ENCODE measurements at places on chromosomes 5 and 9.
A peak's percentile ranks its signal among the peaks of the same experiment; 100 is the strongest.

DNA sequence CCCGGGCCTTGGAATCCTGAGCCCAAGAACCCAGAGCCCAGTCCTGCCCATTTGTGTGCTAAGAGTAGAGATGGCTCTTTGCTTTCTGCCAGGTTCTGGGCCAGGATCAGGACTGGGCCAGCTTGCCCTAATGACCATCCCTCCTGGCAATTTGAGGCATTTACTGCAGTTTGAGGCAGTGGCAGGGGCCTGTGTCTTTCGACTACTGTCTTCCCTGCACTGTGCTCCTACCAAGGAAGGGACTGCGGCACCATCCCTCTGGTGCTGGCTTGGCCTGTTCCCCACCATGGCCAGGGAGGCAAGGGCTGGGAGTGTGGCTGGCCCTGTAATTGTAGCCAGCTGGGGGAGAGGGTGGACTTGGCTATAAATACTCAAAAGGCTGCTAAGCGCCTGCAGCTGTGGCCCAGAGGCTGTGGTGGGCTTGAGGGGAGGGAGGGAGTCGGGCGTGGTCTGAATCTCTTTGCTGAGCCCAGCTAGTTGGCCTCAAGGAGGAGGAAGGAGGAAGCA lies 4.6 kb downstream of the ENHO start:
- DNase-seq: no peak

DNA sequence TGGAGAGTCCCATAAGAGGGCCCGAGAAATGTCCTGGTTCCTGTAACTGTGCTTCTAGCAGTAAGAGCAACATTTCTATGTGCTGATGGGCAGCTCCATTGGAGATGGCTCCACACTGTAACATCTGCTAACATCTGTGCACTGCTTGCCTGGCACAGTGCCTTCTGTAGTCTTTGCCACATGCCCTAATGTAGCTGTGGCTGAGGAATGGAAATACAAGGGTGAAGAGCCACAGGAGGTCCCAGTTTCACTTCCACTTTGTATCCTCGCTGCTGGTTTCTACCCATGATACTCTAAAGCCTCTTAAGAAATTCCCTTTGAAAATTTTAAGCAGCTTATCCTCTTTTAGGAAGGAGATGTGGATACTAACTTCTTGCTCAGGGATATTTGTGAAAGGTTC lies 97.4 kb downstream of the HOMER1 start:
- DNase-seq: no peak

DNA sequence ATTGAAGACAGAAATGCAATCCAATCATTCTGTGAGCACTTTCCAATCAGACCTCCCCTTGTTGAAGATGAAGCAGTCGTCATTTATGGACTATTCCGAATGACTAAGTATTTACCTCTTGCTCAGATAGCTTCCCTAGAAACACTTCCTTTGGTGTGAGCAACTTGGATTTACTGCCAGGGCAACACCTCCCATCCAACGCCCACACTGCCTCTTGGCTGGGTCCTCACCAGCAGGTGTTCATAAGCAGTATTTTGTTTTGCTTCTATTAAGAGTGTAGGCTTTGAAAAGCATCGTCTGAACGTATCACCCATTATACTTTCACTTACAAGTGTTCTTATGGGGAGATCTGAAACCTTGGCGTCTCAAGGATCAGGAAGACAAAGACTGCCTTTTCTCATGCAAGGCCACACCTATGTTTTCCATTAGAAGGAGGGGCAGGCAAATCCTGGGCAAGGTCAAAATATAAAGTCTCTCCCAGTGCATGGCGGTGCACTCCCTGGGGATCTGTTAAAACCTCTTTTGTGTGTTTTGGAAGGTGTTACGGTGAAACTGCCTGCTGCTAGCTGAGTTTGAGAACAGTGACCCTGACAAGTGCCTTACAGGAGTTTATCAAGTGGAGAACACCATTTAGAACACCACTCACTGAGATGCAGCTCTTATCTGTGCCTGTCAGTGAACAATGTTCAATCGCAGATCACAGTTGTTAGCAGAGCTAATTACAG lies 10.6 kb upstream of the MARCHF3 start:
- no peak for DNase-seq

- DNase-seq: no peak
Observed at GRCh38 chr5:135079099-135079681, 45.2 kb upstream of the PITX1 start.

DNA sequence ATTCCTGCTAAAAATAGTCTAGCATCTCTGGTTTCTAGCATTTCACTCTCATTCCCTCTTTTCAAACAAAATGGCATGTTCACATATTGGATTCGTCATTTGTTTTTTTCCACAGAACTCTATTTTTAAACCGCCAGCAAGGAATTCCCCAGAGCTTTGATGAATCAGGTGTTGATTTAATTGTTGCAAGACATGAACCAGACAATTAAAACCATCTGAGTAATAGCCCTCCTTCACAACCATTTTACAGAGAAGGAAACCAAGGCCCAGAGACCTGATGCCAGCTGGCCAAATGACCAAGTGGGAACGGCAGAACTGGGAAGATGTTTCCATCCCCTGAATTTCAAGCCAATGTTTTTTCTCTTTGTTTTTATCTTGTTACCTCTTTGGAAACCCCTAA lies 167.0 kb downstream of the CAAP1 start:
- no peak for DNase-seq

- no peak for DNase-seq
Observed at GRCh38 chr9:86494644-86495111, 140.5 kb upstream of the TUT7 start.

- DNase-seq: no peak
Observed at GRCh38 chr9:129525656-129526196, 95.2 kb downstream of the C9orf50 start.

- peak; percentile 31 for DNase-seq
Observed at GRCh38 chr5:60687927-60688720, 11.8 kb downstream of the DEPDC1B start.

DNA sequence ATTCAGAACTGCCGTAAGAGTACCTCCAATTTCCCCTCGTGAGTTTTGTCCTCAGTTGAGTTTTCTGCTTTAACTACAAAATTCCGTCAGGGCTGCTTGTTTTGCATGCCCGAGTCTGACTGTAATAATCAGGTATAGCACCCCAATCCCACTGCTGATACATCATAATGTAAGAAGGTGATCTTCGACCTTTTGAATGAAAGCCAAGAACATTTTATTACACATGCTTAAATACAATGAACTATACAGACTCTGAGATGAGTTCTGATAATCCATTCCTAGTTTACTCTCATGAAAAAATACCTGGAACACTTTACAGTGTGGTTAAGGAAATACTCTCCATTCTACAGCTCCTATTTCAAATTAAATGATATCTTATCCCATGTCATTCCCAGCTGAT lies 49.2 kb upstream of the TSLP start:
- DNase-seq: no peak

DNA sequence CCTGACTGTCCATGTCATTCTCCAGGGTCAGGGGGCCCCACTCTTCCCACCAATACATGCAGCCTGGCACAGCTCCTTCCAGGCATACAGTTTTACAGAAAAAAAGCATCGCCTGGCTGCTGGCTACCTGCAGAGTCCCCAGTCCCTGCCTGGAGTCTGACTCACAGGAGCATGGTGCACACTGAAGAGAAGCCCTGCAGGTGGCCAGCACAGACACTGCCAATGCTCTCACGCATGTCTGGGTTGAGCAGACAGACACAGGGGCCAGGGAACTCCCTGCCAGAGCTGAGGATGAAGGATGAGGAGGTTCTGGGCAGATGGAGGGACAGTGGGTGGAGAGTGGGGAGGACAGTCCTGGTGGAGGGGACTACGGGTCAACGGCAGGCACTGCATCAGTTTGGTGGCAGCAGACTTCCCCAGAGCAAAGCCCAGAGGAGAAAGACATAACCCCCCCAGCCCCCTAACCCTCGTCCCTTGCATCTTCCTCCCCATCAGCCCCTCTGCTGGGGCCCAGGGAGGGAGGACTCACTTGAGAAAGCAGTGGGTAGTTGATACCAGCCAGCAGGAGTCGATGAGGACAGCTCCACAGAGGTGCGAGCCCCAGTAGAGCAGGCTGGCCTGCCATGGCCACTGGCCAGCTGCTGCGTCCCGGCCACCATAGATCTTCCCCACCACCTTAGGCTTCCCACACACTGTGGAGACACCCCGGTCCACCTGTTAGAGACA lies 72.9 kb upstream of the SPTLC1 start:
- no peak for DNase-seq

DNA sequence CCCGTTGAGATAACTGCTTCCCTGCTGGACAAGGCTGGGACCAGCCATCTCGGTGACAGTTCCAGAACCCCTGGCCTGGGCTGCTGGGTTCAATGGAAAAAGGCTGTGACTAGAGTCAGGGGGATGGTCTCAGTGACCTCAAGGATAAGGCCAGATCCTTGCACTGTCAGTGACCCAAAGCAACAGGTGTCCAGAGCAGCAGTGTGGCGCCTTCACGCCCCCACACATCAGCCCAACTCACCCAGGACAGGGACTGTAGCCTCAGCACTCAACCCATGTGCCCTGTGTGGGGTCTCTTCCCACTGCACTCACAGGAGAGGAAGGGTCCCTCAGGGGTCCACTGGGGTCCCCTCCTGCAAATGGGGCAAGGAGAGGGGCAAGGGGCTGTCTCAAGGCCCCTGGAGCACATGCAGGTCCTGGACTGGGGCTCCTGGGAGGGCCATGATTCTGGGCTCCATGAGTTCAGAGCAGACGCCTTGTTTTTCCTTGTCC lies 698 bp upstream of the LCN2 start:
- DNase-seq: no peak

DNA sequence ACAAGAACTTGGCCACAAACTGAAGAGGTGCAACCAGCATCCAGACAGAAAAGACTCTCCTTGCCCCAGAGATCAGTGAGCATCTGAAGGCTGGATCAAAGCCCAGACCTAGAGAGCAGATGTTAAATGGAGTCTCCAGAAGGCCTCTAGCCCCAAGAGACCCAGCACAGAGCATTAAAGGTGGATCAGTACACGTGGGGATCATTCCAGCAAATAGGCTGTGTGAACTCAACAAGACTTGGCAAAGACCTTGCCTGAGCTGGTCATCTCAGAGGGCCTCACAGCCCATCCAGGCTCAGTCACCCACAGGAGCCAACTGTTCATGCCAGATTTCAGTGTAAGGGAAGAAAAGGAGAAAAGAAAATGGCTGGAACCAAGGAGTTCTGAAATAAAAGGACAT lies 214.0 kb downstream of the ENC1 start:
- no peak for DNase-seq

- DNase-seq: no peak
Observed at GRCh38 chr9:120152295-120152694, 427.7 kb downstream of the CDK5RAP2 start.

- DNase-seq: no peak
Observed at GRCh38 chr9:14170973-14171596, 142.9 kb downstream of the NFIB start.

GRCh38 chr9:32326146-32326545 lies 58.3 kb upstream of the ACO1 start:
- no peak for DNase-seq

DNA sequence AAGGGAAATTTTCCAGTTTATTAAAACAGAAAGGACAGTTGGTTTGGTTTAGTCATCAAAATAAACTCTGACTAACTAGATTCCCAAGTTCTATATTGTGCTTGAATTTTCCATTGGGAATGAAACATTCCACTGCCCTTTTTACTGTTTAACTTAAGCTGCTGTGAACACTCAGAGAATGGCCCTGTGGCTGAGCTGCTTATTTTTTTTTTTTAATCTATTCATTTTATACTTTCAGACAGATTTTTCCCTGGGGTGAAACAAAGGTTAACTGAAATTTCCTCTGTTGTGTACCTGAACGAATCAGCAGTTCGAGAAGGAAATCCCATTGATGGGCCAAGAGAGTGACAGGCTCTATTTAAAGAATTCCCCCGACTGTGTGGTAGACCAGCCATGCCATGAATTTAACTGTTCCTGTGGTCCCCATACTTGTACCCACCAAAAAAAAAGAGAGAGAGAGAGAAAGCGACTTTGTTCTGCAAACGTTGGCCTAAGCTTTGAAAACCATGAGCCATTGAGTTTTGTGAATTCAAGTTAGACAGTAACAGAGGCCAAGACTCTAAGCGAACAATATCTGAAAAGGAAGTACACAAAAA lies 138.7 kb upstream of the GRHPR start:
- DNase-seq: no peak

DNA sequence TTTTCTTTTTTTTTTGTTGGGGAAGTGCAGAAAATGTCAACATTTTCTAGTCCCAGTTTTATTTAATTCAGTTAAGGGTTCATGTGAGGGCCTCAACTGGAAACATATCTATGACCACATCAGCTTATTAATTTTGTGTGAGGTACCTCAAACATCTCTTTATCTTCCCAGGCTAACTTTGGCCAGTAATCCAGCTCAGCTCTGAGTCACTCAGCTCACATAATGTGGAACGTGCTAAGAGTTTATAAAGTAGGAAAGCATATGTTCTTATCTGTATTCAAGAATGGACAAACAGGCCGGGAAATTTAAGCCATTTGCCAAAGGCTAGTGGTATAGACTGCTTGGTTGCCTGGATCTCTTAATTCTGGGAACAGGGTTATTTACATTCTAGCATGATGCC lies 118.4 kb downstream of the INSYN2B start:
- no peak for DNase-seq

DNA sequence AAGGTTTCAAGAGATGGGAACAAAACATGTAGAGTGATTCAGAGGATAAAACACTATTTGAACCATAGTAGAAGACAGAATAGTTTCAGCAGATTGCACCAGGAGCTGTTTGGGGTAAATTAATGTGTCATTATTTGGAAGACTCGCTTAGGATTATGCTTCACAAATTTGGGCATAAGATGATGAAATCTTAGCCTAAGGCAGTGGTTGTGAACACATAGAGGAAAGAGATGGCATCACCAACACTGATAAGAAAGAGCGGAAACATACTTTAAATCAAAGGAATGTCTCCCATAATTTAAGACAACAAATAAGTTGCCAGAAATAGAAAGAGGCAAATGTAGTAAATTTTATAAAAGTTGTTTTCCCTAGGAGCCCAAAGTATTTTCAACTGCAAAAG lies 66.1 kb upstream of the TBCA start:
- no peak for DNase-seq

- no peak for DNase-seq
Observed at GRCh38 chr5:73135429-73136054, 15.2 kb downstream of the TMEM171 start.

DNA sequence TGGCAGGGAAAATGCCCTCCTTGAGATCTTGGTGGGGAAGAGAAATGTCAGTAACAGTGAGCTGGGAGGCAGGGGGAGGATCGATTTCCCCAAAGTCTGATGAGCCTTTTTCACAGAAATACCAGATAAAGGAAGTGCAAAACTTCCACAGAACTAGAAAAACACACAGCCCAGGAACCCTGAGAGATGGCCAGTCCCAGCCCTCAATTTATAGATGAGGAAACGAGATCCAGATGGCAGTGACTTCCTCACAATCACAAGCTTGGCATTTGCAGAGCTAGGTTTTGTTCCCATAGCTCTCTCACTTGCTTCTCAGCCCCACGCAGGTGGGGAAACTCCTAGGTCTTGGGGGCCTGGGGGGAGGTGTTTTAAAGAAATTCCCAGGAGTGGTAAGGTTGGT lies 3.8 kb upstream of the GGTA1 start:
- DNase-seq: no peak

GRCh38 chr5:2986301-2986700 lies 234.8 kb upstream of the IRX2 start:
- DNase-seq: no peak

All from CD4-positive, alpha-beta T cell treated with Interleukin-17A for 1 hour (primary cell).